Activated CD4-positive, alpha-beta T cell treated with anti-CD3 and anti-CD28 coated beads, Interleukin-2, amount 10 ng/mL, durations not matched to agents 24 days and 14 days (primary cell): ENCODE measurements at places on chromosomes 3 and 15. TPM values are rescaled to one million over a fixed set of nuclear protein-coding genes. Genes with fewer than 3 reads are reported as not detected.

DNA sequence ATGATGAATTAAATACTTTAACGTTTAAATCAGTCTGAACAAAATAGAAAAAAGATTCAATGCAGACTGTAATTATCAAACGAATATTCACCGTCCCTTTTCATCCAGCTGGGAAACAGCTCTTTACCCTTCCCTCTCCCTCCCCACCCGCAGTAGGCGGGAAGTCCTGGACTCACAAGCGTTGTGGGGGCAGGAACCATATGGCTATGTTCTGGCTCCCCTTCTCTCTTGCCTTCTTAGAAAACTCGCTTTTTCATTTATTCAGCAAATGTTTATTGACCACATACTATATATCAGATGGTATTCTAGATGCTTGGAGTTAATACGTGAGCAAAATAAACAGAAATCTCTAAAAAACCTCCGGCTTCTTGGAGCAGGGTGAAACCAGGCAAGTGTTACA is 715 bp upstream of the SCAPER start:
- no peak for DNase-seq

- no peak for DNase-seq
Measured at GRCh38 chr3:112814266-112814665, 32.4 kb downstream of the CD200R1L start.

DNA sequence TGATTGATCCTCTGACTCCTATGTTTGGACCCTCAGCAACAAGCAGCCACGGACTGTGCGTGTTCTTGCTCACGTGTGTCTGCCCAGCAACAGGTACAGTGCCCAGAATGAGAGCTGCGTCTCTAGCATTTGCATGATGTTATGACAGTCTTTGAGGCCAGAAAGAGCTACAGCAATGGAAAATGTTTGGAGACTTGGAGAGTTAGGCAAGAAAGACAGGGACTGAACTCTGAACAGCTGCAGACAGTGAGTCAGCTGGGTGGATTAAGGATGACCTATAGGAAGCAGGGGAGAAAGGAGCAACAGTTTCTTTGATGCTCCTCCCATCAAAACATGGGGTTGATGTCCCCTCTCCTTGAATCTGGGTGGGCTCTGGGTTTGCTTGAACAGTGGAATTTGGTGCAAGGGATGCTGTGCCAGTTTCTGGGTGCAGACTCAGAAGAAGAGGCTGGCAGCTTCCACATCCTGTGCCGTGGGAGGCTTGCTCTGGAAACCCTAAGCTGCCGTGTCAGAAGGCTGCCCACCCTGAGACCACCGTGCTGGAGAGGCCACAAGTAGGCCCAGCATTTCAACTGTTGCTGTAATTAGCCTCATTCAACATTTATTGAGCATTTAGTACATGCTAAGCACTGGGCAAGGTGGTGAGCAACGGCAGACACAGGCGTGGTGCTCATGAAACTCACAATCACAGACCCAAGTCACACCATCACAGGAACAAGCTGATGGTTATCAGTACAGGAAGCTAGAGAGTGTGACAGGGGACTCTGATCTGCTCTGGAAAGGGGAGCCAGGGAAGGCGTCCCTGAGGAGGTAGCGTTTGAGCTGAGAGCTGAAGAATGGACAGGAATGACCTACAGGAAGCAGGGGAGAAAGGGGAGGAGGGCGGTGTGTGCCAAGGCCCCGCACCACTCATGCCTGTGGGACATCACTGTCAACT is 21.7 kb downstream of the CCR9 start:
- peak; percentile 79 for DNase-seq

GRCh38 chr3:42750834-42751233 is 22.2 kb downstream of the CCDC13 start:
- no peak for DNase-seq

GRCh38 chr3:126549861-126550487 is 8.8 kb downstream of the C3orf22 start:
- DNase-seq, result no peak

DNA sequence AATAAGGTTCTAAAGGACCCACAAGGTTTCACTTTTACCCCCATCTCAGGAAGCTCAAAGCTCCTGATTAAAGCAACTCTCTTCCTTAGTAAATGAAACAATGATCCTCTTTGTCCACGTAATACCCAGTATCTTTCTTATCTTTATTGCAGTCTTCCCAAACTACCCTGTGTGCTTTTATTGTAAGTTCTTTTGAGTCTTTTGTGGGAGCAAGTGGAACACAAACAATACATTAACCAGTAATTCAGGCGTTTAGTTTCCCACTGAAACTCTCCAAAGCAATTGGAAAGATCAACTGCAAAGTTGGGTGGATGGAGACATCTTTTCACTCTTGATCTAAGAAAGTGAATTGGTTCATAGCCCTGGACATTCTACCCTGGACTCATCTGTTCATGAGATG is 240.0 kb downstream of the ZNF621 start:
- no peak for DNase-seq

GRCh38 chr3:57128826-57129667 is 36.1 kb downstream of the IL17RD start:
- DNase-seq, result no peak

DNA sequence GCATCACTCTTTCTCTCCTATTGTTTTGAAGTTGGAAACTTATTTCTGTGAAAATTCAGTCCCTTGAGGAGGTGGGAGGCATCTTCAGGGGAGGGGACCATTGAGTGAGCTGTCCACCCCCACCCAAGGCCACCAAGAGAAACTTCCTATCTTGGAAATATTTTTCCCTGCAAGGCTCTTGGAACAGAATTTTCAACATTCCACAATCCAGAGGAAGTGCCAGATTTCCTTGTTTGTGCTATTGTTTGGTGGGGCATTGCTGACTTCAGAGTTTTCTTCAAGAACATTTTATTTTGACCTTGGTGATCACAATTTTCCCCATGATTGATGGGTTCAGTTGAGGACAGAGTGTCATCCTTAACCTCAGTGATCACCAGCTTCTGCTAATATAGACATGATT is 12.0 kb downstream of the DNASE1L3 start:
- no peak for DNase-seq

GRCh38 chr3:123295901-123296250 is 94.1 kb downstream of the SEC22A start:
- no peak for DNase-seq

DNA sequence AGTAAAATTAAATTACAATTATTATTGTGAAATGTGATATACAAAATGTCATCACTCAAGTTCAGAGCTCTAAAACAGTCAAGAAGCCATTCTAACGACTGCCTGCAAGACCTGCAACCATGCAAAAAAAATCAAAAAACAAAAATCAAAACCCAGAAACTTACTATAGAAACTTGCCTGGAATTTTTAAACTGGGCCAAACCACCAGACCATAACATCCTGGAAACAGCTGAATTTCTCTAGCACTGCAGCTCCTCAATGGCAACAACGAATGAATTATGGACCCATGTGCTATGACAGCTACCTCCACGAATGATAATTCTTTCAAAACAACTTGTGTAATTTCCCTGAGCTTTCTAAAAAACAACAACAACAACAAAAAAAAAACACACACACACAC is 130.0 kb upstream of the KCNMB2 start:
- DNase-seq, result no peak

GRCh38 chr15:41675337-41675736 is 15.1 kb downstream of the MGA start:
- no peak for DNase-seq

Gene MCTP2
- total RNA-seq, result 49.8 and 58.9 TPM in 2 replicates

Gene CKMT1B
- 0.66 and 0.77 TPM in 2 replicates for total RNA-seq

Gene SERPINI1
- total RNA-seq, result 0.49 and 0.57 TPM in 2 replicates

Gene GTF2E1
- 25.9 and 27.8 TPM in 2 replicates for total RNA-seq

Gene SH2D7
- total RNA-seq, result not detected in 2 replicates

Gene TPRG1
- total RNA-seq, result 25.9 and 29.7 TPM in 2 replicates

Gene PLOD2
- 1.6 and 2.0 TPM in 2 replicates for total RNA-seq
